Activated CD4-positive, alpha-beta T cell treated with anti-CD3 and anti-CD28 coated beads, Interleukin-2, Interleukin-6, amounts not matched to agents 100 ng/mL and 50 ng/mL, durations not matched to agents 16 hours and 8 hours (primary cell): ENCODE measurements at places on chromosomes 2 and 18.

DNA sequence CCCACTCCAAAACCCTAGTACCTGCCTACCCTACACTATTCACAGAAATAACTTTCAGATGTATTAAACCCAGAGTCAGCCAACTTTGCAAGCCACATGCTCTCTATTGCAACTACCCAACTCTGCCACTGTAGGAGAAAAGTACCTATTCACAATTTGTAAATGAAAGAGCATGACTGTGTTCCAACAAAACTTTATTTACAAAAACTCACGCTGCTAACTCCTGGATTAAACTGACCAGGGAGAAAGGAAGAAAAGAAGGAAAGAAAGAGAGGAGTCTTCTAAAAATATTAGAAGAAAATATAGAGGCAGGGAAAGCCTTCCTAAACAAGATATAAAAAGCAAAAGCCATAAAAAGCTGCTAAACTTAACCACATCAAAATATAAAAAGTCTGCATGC is 24.6 kb downstream of the SLC1A4 start:
- no peak for DNase-seq

- DNase-seq = no peak
These were observed 354.2 kb downstream of the FBXO15 start for GRCh38 chr18:73793386-73793785.

DNA sequence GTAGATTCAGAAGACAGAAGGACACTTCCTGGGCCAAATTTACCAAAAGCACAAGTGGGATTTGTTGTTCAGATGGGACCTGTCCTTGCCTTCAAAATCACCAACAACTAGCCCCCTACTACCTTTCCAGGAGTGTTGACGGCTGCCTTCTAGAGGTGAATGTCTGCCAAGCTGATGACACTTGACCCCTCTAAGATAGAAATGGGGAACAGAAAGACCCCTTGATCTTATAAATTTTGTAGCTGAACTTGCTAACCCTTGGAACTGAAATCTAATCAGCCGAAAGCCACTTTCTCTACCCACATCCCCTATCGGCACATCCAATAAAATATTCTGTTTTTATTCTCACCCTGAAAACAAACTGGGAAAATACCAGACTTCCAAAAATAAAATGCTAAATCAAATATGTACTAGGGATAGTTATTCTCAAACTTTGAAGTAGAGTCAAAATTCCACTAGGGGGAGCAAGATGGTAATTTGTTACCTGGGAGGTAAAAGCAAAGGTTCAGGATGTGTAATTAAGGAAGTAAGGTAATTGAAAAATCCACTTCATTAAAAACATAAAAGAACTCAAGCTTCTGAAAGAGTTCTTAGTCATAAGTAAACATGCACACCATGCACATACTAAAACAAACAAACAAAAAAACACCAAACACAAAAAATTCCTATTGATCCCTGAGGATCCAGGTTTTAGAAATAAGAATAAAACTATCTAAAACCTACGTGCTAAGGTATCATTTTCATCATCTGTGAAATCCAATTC is 119.2 kb downstream of the ANKRD44 start:
- DNase-seq = peak; percentile 72

- peak; percentile 43 for DNase-seq
These were observed 2.6 kb downstream of the TET3 start for GRCh38 chr2:73987109-73987947.

DNA sequence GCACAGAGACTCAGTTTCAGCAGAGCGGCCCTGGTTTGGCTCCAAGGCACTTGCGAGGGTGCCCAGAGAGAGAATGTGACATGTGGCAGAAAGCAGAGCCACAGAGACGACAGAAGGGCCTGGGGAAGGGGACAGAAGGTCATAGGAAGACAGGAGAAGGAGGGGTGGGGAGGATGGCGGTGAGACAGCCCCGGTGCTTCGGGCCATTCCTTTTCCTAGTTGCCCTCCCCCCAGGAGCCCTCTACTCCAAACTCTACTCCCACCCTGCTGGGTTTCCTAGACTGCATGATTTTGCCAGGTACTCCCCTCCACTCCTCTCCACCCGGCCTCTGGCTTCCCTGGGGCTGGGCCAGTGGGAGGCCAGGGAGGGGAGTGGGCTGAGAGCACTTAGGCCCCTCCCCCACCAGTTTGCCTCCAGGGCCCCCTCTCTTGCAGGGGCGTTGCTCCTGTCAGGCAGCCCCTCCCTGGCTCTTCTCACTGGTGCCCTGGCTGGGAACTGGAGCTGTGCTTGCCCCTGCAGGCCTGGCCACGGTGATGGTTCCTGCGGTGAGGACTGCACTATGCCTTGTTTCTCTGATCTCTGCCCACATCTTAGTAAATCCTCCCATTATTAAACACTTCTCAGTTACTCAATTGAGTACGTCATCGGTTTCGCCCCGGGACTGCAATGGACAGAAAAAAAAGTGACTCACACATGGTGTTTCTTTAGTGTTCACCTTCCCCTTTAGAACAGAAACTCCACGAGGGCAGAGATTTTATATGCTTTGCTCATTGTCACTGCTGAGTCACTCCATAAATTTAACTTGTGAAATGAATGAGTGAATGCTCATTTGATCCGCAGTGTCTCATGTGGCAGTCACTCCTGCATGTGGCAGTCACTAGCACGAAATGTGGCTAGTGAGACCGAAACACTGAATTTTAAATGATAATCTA is 58.7 kb upstream of the SP3 start:
- DNase-seq = peak; percentile 67

GRCh38 chr18:53139746-53140500 is 799.9 kb downstream of the DCC start:
- DNase-seq = no peak

GRCh38 chr2:88265352-88266303 is 95.5 kb downstream of the THNSL2 start:
- DNase-seq = peak; percentile 57

GRCh38 chr2:50707196-50707595 is 324.7 kb downstream of the NRXN1 start:
- no peak for DNase-seq

DNA sequence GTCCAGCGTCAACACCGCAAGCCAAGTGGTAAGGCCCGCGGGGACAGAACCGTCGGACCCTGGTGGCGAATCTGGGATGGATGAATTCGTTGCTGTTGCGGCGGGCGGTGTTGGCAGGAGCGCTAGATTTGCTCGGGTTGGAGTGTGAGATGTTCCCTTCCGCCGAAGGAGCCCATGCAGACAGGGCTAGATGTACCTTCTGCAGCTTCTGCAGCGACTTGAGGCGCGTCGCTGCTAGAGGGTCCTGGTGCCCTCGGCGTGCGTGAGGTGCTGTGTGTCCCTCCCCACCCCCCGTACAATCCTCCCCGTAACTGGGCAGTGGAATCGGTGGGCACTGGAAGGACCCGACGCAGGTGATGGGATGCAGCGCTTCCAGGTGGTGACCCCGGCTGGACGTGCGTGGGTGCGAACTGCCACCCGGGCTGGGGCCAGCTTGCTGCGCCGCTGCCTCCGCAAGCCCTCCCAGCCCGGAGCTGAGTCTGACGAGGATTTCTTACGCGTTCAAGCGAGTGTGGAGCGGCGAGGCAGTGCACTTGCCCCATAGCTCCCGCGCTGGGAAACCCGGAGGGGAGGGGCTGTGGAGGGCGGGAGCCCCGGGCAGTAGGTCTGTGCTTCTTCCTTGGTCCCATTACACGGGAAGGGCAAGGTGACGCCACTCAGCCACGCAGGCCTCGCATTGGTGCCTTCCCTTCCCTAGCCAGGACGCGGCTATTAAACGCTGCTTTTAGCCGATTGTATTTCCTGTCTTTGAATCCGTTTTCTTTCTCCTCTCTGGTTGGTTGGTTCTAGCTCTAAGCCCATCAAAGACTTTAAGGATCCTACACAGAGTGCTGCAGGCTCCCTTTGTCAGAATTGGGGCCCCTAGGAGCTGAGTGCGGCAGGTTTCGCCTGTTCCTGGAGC is 34.2 kb downstream of the CHRNA1 start:
- DNase-seq = peak; percentile 50

DNA sequence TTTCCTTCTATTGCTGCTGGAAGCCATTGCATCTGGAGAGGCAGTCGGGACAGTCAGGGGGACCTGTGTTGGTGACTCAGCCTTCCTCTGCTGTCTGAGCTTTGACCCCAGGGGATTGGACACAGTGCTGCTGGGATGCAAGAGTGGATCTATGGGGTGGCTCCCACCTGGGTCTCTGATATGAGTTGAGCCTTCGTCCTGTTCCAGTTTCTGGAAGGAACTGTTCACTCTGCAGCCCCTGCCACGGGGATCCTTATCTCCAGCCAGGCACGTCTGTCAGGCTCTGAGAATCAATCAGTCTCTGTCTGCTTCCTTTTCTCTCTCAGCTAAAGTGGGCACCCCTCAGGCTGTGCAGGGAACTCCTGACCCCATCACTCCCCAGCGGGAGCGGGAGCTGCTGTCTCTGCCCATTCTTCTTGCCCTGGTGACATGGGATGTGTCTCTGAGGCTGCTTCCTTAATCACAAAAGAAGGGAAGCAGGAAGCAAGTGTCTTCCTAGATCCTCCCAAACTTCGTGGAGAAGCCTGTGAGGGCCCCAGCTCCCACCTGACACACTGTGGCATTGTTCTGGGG is 51.7 kb downstream of the ARHGAP28 start:
- DNase-seq = no peak

DNA sequence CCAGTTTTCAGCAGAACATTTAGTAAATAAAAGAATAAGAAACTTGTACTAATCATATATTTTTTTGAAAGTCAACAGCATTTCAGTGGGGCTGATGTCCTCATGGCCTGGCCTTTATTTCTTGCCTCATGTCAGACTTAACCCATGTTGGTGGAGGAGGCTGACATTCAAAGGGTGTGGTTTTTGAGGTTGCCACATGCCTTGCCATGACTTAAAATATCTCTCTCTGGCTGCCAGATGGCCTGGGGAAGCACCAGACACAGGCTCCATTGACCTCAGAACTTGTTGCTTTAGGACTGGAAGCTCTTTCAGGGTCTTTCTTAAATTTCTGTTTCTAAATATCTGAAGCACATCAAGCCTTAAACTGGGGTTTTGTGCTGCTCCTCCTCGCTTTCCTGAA is 32.5 kb upstream of the CD28 start:
- peak; percentile 63 for DNase-seq

DNA sequence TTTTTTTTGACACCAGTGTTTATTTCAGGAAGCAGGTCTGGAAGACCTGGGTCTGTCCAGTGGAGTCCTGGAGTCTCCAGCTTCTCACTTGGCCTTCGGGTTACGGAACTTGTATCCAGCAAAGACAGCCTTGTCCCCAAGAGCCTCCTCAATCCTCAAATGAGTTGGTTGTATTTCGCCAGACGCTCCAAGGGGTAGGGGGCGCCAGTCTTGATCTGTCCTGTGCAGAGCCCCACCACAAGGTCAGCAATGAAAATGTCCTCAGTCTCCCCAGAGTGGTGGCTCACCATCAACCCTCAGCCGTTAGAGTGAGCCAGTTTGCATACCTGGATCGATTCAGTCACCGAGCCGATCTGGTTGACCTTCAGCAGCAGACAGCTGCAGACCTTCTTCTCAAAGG is 21.9 kb downstream of the ASXL2 start:
- no peak for DNase-seq

GRCh38 chr2:237322564-237322963 is 91.4 kb downstream of the COL6A3 start:
- no peak for DNase-seq

DNA sequence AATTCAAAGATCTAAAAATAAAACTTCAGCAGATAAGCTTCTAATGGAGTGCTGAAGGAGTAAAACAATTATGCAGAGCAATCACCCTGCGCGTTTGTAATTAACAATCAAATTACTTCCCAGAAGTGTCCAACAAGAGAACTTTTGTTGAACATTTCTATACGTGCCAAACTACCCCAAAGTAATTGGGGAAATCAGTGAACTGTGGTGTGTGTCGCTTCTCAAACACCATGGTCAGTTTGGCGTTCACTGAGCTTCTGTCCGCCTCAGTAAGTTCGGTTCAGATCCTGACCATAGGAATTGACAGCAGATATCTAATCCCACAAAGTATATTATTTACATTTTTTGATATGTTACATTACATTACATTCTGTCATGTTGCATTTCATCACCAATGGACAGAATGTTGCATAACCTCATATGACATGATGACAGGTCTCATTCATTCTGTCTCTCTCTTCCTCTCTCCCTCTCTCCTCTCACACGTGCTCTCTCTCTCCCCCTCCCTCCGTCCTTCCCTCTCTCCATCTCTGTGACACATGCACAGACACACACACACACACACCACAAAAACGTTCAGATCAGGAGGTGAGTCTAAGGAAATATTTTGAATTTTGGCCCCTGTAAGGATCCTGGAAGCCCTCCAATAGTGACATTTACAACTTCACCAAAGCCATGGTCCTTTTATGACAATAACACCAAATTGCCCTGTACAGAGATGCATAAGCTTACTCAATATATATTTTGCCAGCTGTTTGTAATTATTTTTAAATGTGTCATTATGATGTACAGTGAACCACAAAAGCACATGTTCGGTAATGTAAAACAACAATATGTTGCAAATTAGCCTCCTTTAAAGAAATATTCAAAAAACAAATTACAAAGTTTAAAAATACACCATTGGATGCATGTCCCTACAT is 269.2 kb downstream of the FIGN start:
- DNase-seq = no peak

- DNase-seq = no peak
These were observed 144.0 kb downstream of the TNS1 start for GRCh38 chr2:217858519-217859491.

- no peak for DNase-seq
These were observed 10.7 kb downstream of the BAZ2B start for GRCh38 chr2:159605441-159606178.

GRCh38 chr2:176747928-176748327 is 464.7 kb upstream of the HNRNPA3 start:
- DNase-seq = no peak

- DNase-seq = peak; percentile 5
These were observed 279.8 kb downstream of the RBM43 start for GRCh38 chr2:150981826-150982225.

GRCh38 chr2:215949991-215950404 is 63.4 kb downstream of the MREG start:
- DNase-seq = peak; percentile 63

GRCh38 chr2:108492364-108492763 is 41.9 kb upstream of the LIMS1 start:
- peak; percentile 7 for DNase-seq

- no peak for DNase-seq
These were observed 19.2 kb downstream of the SPTBN1 start for GRCh38 chr2:54475285-54475684.

DNA sequence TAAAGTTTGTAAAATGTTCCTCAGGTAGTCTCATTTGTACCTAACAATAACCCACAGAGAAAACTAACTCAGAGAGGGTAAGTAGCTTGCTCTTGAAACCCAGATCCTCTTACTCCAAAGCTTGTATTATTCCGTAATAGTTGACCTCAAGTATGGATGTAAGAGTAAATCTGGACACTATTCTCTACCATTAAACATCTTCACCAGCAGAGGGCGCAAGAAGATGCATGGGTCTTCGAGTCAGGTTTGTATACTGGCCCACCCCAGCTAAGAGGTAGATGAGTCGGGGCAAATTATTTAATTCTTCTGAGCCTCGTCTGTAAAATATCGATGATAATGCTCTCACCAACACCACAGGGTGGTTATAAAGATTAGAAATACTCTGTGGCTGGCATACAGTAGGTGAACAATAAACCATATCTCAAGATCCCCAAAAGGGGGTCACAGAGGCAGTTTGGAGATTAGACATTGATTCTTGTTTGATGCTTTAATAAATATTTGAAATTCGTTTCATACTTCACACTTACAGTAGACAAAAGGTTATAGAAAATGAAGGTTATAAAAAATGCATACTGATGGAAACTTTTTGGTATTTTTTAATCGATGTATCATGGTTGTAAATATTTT is 3.5 kb upstream of the CABLES1 start:
- peak; percentile 82 for DNase-seq
